Astrocyte (in vitro differentiated cells and primary cell): ENCODE measurements at places on chromosomes 6 and 20. TPM values are rescaled to one million over a fixed set of nuclear protein-coding genes. Genes with fewer than 3 reads are reported as not detected.

PNPLA1 gene
- not detected in 2 replicates for total RNA-seq

CD109 gene
- 18.3 and 22.9 TPM in 2 replicates for total RNA-seq

CD83 gene
- total RNA-seq, result 1.6 and 1.8 TPM in 2 replicates

COL12A1 gene
- 106 and 202 TPM in 2 replicates for total RNA-seq

DACT2 gene
- 0.20 TPM in 1 of 2 replicates, not detected in the other for total RNA-seq

OR2B6 gene
- total RNA-seq, result not detected in 2 replicates

NKAPL gene
- not detected in 2 replicates for total RNA-seq

CST4 gene
- not detected in 2 replicates for total RNA-seq
